ENCODE measurements at places on chromosomes 2 and 18. TPM values are rescaled to one million over a fixed set of nuclear protein-coding genes. Genes with fewer than 3 reads are reported as not detected.

The LNPK gene
- total RNA-seq: 12.9 TPM

The RDH14 gene
- 56.9 TPM for total RNA-seq

The PHLPP1 gene
- 11.6 TPM for total RNA-seq

The TMEM247 gene
- not detected for total RNA-seq

The TANC1 gene
- total RNA-seq: 54.0 TPM

The AQP12B gene
- not detected for total RNA-seq

The ZNF396 gene
- 2.5 TPM for total RNA-seq

The SP140L gene
- 7.6 TPM for total RNA-seq

The ANKRD62 gene
- total RNA-seq: not detected

GRCh38 chr2:132754867-132755472 lies 85.0 kb upstream of the LYPD1 start:
- no peak overlapping the region for H3K27ac ChIP-seq
- H3K36me3 ChIP-seq: no peaks in the 10 kb centered on the region
- no peak for DNase-seq
- H3K27me3 ChIP-seq: no peaks in the 10 kb centered on the region

GRCh38 chr2:179800776-179801175 lies 60.6 kb downstream of the ZNF385B start:
- H3K36me3 ChIP-seq: no peaks in the 10 kb centered on the region
- H3K4me1 ChIP-seq: no peaks in the 10 kb centered on the region

DNA sequence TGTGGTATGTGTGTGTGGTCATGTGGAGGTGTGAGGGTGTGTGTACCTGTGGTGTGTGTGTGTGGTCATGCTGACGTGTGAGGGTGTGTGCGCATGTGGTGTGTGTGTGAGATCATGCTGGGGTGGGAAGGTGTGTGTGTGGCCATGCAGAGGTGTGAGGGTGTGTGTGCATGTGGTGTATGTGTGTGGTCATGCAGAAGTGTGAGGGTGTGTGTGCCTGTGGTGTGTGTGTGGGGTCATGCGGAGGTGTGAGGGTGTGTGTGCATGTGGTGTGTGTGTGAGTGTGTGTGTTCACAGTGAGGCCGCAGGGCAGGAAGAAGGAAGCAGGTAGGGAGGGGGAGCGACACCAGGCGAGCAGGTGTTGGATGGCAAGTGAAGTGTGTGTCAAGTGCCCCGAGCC lies 259.0 kb downstream of the LOXHD1 start:
- peaks cover 5% of the 10 kb centered on the region for H3K4me1 ChIP-seq
- no peak for DNase-seq
- no peak overlapping the region for H3K4me3 ChIP-seq
- H3K27me3 ChIP-seq: no peaks in the 10 kb centered on the region

DNA sequence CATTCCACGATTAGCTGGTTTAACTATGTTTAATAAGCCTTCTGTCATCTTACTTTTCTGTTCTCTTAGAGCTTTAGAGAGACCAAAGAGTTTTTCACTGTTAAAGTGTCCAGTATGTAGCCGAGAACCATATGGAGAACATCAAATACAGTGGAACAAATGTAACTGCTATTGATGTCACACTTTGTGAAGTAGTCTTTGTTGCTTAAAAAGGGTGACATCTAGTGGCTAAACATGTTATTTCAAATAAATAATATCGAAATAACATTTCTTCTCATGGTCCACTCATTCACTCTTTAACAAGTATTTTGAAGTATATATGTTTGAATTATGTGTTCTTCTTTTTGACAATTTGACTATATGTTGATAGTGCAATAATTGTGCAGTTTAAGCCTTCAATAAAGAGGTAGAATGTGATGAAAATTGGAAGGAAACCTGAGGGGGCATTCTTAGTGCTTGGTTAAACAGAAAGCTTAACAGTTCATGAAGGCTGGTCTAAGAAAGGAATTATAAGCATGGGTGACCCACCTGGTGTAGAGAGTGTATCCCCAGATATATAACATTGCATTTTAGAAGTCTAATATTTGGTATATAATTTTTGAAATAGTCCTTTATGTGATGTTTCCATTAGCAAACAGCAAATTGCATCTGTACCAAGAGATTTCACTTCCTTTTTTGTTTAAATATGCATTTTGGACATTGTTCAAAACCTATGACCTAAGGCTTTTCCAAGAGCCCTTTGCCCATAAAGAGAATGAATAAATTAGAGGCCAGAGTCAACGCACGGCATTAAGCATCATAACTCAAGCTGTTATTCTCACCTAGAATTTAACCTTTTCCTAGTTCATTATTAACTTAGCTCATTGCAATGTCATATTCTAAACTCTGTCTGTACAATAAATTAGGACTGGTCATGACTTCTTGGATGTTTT lies 112.1 kb downstream of the KYNU start:
- no peaks in the 10 kb centered on the region for H3K27me3 ChIP-seq
- no peaks in the 10 kb centered on the region for H3K36me3 ChIP-seq
- DNase-seq: no peak

- no peaks in the 10 kb centered on the region for H3K27me3 ChIP-seq
- DNase-seq: no peak
- no peaks in the 10 kb centered on the region for H3K36me3 ChIP-seq
- H3K4me3 ChIP-seq: no peak overlapping the region
Measured at GRCh38 chr2:189308056-189308790, 128.7 kb upstream of the COL5A2 start.

GRCh38 chr2:237026981-237027711 lies 58.5 kb upstream of the COPS8 start:
- H3K4me1 ChIP-seq: no peaks in the 10 kb centered on the region
- H3K36me3 ChIP-seq: no peaks in the 10 kb centered on the region
- H3K27me3 ChIP-seq: no peaks in the 10 kb centered on the region
- H3K27ac ChIP-seq: no peak overlapping the region

- no peaks in the 10 kb centered on the region for H3K36me3 ChIP-seq
- H3K27me3 ChIP-seq: no peaks in the 10 kb centered on the region
- H3K4me3 ChIP-seq: no peak overlapping the region
- no peaks in the 10 kb centered on the region for H3K4me1 ChIP-seq
- no peak for DNase-seq
Measured at GRCh38 chr2:195343540-195343939, 313.5 kb upstream of the SLC39A10 start.

DNA sequence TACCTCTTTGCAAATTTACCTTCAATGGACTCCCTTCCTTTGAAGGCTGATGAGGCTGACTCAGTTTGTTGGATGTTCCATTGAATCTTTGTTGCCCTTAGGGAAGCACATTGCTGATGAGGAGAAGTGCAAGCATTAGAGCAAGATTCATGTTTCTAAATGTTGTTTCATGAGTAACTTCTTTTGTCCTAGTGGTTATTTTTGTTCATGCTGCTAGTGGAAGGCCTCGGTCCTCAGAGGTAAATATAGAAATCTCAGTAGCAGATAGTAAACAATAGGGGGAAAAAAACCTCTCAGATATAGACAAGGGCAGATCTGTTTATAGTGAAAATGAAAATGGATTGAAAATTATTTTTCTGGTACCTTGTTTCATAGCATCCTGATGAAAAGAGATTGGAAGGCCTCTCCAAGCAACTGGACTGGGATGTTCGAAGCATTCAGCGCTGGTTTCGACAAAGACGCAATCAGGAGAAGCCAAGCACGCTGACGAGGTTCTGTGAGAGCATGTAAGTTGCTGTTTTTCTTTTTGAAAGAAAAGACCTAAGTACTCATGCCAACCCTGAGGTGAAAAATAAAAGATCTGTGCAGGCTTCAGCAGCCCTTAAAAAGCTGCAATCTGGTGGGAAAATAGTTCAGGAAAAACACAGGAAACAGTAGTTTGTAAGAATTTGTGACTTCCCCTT lies 104.9 kb downstream of the CERS6 start:
- H3K36me3 ChIP-seq: peaks cover 11% of the 10 kb centered on the region
- H3K4me3 ChIP-seq: no peak overlapping the region
- H3K27ac ChIP-seq: no peak overlapping the region
- H3K4me1 ChIP-seq: peaks cover 27% of the 10 kb centered on the region
- H3K27me3 ChIP-seq: no peaks in the 10 kb centered on the region

DNA sequence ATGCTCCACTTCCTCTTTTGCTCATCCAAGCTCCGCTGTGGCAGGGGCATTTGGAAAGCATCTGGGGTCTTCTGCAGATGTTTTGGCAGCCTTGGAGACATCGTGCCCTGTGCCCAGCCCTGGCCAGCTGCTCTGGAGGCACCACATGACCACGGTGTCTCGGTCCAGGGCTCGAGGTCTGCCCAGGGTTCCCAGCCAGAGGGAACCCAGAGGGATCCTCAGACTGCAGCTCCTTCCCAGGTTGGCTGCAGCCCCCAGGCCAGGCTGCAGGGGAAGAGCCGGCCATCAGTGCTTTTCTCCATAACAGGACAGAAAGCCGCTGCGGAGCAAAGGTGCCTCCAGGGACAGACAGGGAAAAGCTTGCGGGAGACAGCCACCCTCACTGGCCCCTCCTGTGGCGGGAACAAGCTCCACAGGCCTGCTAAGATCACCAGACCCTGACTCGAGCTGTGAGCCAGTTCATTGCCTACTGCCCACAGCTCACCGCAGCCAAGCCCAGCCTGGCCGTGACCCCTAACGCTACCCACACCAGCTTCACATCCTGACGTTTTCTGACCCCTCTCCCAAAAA lies 74.7 kb downstream of the SMAD7 start:
- no peaks in the 10 kb centered on the region for H3K27me3 ChIP-seq
- H3K4me3 ChIP-seq: no peak overlapping the region
- H3K36me3 ChIP-seq: no peaks in the 10 kb centered on the region
- DNase-seq: no peak
- H3K27ac ChIP-seq: no peak overlapping the region

GRCh38 chr2:18172607-18173006 lies 294.1 kb downstream of the KCNS3 start:
- H3K27ac ChIP-seq: no peak overlapping the region
- no peaks in the 10 kb centered on the region for H3K36me3 ChIP-seq
- H3K4me3 ChIP-seq: no peak overlapping the region

GRCh38 chr18:32920796-32921787 lies 148.3 kb upstream of the KLHL14 start:
- no peak overlapping the region for H3K27ac ChIP-seq
- H3K4me3 ChIP-seq: no peak overlapping the region
- no peak for DNase-seq
- no peaks in the 10 kb centered on the region for H3K4me1 ChIP-seq
- H3K27me3 ChIP-seq: no peaks in the 10 kb centered on the region
- H3K36me3 ChIP-seq: no peaks in the 10 kb centered on the region

- H3K4me3 ChIP-seq: no peak overlapping the region
- H3K27me3 ChIP-seq: no peaks in the 10 kb centered on the region
- no peak overlapping the region for H3K27ac ChIP-seq
- peak; percentile 57 for DNase-seq
- H3K4me1 ChIP-seq: no peaks in the 10 kb centered on the region
Measured at GRCh38 chr2:126827371-126827770, 71.3 kb upstream of the TEX51 start.

- no peak overlapping the region for H3K4me3 ChIP-seq
- no peaks in the 10 kb centered on the region for H3K4me1 ChIP-seq
- H3K36me3 ChIP-seq: no peaks in the 10 kb centered on the region
Measured at GRCh38 chr2:135882415-135882814, 6.2 kb upstream of the MCM6 start.

- DNase-seq: no peak
- H3K27me3 ChIP-seq: no peaks in the 10 kb centered on the region
- H3K36me3 ChIP-seq: no peaks in the 10 kb centered on the region
Measured at GRCh38 chr18:54825601-54826344, 2.5 kb upstream of the RAB27B start.

GRCh38 chr2:121699421-121700333 lies 37.0 kb downstream of the NIFK start:
- H3K27me3 ChIP-seq: no peaks in the 10 kb centered on the region
- H3K27ac ChIP-seq: no peak overlapping the region
- H3K4me1 ChIP-seq: peaks cover 14% of the 10 kb centered on the region
- no peak for DNase-seq

- no peak overlapping the region for H3K27ac ChIP-seq
- DNase-seq: no peak
- H3K36me3 ChIP-seq: no peaks in the 10 kb centered on the region
- H3K27me3 ChIP-seq: no peaks in the 10 kb centered on the region
Measured at GRCh38 chr18:28478531-28478930, 301.6 kb upstream of the CDH2 start.

DNA sequence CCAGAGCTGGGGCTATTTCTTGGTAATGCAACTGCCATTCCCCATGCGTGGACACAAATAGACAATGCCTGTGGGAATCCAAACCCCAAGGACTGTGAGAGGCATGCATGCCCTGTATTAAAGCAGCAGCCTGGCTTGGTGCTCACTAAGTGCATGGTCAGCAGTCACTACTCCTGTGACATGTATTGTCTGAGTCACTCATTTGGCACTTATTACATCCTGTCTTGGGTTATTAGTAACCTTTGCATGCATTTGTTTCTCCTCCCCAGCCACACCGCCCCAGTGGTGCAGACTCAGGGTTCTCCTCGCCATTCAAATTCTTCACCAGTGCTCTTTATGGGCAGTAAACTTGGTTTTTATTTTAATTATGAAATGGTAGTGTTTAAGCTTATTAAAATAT lies 30.2 kb downstream of the PRKCE start:
- H3K27ac ChIP-seq: no peak overlapping the region
- no peak for DNase-seq
- H3K36me3 ChIP-seq: no peaks in the 10 kb centered on the region
- peaks cover 10% of the 10 kb centered on the region for H3K4me1 ChIP-seq

- H3K27ac ChIP-seq: no peak overlapping the region
- no peaks in the 10 kb centered on the region for H3K4me1 ChIP-seq
- H3K4me3 ChIP-seq: no peak overlapping the region
- DNase-seq: no peak
Measured at GRCh38 chr18:14949800-14950664, 202.1 kb downstream of the ANKRD30B start.

DNA sequence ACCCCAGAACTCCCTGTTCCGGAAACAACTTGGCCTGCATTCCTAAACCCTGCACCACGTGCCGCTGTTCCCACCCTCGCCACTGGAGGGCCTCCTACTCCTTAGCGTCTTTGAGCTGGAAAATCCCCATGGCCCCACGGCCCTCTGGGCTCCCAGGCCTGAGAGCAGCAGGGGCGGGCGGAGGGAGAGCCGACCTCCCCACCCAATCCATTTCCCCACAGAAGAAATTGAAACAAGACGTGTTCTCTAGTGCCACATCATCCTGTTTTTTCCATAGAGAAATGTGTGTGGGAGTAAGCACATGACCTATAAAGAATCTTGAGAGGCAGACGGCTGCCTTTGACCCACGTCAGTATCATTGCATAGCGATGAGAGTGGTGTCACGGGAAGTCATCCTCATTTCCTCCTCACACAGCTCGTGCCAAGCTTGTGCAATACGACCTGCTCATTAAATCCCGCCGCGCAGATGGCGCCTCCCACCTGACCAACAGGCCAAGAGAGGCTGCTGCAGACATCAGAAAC lies 79.2 kb downstream of the LAMA1 start:
- peak overlapping the region; percentile 7 for H3K4me3 ChIP-seq
- H3K4me1 ChIP-seq: peaks cover 9% of the 10 kb centered on the region
- no peak for DNase-seq
- H3K27ac ChIP-seq: peak overlapping the region; percentile 74
- H3K27me3 ChIP-seq: no peaks in the 10 kb centered on the region

- no peaks in the 10 kb centered on the region for H3K36me3 ChIP-seq
- peak; percentile 91 for DNase-seq
- no peaks in the 10 kb centered on the region for H3K27me3 ChIP-seq
- H3K4me3 ChIP-seq: no peak overlapping the region
Measured at GRCh38 chr2:7930800-7931635, 750.8 kb upstream of the ID2 start.

- no peaks in the 10 kb centered on the region for H3K4me1 ChIP-seq
- no peak for DNase-seq
- no peak overlapping the region for H3K4me3 ChIP-seq
- no peak overlapping the region for H3K27ac ChIP-seq
- no peaks in the 10 kb centered on the region for H3K36me3 ChIP-seq
Measured at GRCh38 chr18:24685254-24685959, 225.0 kb downstream of the HRH4 start.
